ENCODE measurements at places on chromosomes 7 and 10. TPM values are rescaled to one million over a fixed set of nuclear protein-coding genes. Genes with fewer than 3 reads are reported as not detected.

The CFAP43 gene
- total RNA-seq = 0.54 TPM

The GIMAP1 gene
- total RNA-seq = 15.9 TPM

- DNase-seq = peak; percentile 20
These were observed 15.7 kb upstream of the ARMC3 start for GRCh38 chr10:22911889-22912762.

- DNase-seq = no peak
These were observed 41.4 kb downstream of the AHCYL2 start for GRCh38 chr7:129266181-129266580.

DNA sequence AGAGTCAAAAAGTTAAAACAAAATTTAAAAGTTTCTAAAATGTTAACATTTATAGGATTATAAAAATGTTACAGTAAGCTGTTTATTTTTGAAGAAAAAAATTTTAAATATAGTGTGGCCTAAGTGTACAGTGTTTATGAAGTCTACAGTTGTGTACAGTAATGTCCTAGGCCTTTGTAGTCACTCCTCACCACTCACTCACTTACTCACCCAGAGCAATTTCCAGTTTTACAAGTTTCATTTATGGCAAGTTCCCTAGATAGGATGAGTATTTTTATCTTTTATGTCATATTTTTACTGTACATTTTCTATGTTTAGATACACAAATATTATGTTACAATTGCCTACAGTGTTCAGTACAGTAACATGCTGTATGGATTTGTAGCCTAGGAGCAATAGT lies 419.9 kb downstream of the ARL4A start:
- no peak for DNase-seq

DNA sequence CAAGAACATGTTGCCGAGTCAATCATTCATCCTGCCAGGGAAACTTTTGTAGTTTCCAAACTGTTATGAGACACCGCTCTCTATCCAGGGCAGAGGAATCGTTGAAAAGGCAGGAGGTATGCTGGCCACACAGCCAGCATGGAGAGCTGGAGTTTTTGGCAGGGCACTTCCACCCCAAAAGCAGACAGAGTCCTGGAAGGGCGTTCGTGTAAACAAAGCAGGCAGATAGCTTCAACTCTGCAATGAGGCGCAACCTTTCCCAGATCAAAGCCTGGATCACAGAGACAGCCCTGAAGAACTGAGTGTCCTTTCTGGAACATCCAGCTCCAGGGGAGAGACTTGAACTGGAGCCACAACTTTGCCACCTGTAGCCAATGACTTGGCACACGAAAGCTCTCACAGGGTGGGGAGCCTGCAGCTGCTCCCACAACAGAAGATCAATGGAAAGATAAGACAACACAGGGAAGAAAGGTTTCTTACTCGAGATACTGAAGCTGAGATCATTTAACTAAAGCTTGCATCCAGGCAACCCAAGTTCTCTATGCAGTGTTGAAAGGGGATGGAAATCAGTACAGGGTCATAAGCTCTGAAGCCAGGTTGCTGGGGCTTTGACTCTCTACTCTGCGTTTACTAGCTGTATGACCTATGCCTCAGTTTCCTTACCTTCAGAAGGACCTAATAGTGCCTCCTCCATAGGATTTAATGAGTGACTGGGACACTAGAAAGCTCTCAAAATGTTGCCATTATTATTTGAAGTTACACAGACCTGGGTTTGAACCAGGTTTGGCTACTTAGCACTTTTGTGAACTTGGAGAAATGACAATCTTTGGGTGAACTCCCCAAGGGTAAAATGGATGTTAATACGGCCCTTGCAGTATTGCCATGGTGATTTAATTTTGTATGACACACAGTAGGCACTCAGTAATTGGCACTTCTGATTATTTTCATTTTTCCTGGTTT lies 434.8 kb upstream of the NPVF start:
- no peak for DNase-seq

The FLNC gene
- total RNA-seq = 0.27 TPM

The CALHM3 gene
- total RNA-seq = 0.27 TPM

The FZD8 gene
- 0.81 TPM for total RNA-seq

DNA sequence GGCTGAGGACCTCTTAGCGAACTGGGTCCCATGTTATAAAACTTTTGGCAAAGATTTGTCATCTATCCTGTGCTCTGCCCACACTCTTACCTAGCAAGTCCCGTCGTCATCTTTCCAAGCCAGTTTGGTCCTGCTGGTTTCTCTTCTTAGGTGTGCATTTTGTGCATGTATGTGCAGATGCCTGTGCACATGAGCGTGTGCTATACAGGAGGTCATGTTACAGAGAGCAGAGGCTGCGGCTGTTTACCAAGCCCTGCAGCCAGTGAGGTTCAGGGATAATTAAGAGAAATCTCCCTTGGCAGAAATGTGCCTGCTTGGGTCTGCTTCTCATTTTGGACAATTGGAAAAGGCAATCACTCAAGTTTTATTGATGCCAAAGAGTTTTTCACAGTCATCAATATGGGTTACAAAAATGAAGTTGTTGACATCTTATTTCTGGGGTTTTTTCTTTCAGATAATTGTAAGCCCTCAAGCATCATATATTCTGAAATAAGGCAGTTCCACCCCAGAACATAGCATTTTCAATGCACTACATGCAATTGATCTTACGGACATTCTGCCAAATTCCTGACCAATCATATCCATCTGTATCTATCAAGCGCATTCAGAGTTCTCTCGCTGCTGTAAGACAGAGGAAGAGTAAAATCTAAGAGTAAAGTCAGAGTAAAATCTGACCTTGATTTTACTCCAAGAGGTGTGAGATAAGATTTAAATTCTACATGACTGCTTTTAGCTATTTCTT lies 361.4 kb upstream of the ZNF32 start:
- no peak for DNase-seq

- DNase-seq = no peak
These were observed 41.3 kb downstream of the TBXAS1 start for GRCh38 chr7:139870380-139870779.

- DNase-seq = peak; percentile 85
These were observed 133.0 kb upstream of the ZNF32 start for GRCh38 chr10:43781480-43782361.

DNA sequence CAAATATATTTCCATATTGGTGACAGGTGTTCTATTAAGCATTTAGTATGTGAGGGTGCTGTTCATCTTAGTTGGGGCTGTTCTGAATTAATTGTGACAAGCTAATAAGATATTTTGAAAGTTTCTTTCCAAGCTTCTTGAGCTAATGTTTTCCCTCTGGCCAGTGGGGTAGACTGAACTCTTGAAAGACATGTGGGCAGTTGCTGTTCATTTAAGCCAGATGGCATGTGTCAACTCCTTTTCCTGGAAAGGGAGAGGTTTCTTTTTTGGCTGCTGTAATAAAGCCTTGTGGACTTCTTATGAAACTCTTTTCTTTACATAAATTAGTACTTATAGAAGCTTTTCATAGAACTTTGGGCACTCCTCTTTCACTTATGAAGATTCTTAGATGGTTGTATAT lies 21.7 kb downstream of the RAB18 start:
- DNase-seq = no peak

DNA sequence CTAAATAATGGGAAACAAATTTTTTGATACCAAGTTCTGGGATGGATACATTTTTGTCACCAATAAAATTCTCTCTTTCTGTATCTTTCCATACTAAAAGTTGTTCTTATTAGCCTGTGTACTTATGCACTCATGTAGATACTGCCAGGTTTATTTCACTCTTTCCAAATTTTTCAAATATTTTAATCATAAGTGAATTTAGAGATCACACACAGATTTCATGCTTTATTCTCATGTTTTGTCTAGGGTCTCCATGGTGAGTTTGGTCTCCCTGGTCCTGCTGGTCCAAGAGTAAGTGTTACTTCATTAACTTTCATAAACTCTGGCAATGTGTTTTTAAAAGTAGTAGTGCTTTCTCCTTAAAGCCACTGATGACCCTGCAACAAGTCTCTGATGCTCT lies 20.3 kb downstream of the COL1A2 start:
- no peak for DNase-seq

Data from hematopoietic multipotent progenitor cell (in vitro differentiated cells).